ENCODE measurements at places on chromosomes 5 and 9. TPM values are rescaled to one million over a fixed set of nuclear protein-coding genes. Genes with fewer than 3 reads are reported as not detected.

The SLC34A1 gene
- not detected for total RNA-seq

GRCh38 chr5:14806456-14806855, 65.1 kb downstream of the ANKH start:
- no peaks in the 10 kb centered on the region for H3K27me3 ChIP-seq
- peaks cover 14% of the 10 kb centered on the region for H3K4me1 ChIP-seq
- no peak overlapping the region for H3K4me3 ChIP-seq
- DNase-seq = no peak
- no peaks in the 10 kb centered on the region for H3K36me3 ChIP-seq
- H3K27ac ChIP-seq = no peak overlapping the region

- no peak overlapping the region for H3K4me3 ChIP-seq
- no peaks in the 10 kb centered on the region for H3K27me3 ChIP-seq
- no peak overlapping the region for H3K27ac ChIP-seq
- H3K4me1 ChIP-seq = no peaks in the 10 kb centered on the region
- no peaks in the 10 kb centered on the region for H3K36me3 ChIP-seq
Measured at GRCh38 chr9:82202808-82203207, 214.2 kb downstream of the SPATA31D1 start.

The SPINK7 gene
- total RNA-seq = not detected

GRCh38 chr9:133112663-133113026, 8.4 kb downstream of the RALGDS start:
- peaks cover 45% of the 10 kb centered on the region for H3K36me3 ChIP-seq
- DNase-seq = peak; percentile 90
- peak overlapping the region; percentile 80 for H3K27ac ChIP-seq
- H3K4me1 ChIP-seq = peaks cover 59% of the 10 kb centered on the region
- no peak overlapping the region for H3K4me3 ChIP-seq

GRCh38 chr9:107281922-107282667, 984 bp upstream of the RAD23B start:
- H3K4me1 ChIP-seq = peaks cover 39% of the 10 kb centered on the region
- no peak for DNase-seq
- H3K4me3 ChIP-seq = peak overlapping the region; percentile 95
- H3K27ac ChIP-seq = peak overlapping the region; percentile 86
- no peaks in the 10 kb centered on the region for H3K36me3 ChIP-seq

The STK32A gene
- 2.9 TPM for total RNA-seq

- no peak overlapping the region for H3K27ac ChIP-seq
- no peaks in the 10 kb centered on the region for H3K27me3 ChIP-seq
- no peaks in the 10 kb centered on the region for H3K36me3 ChIP-seq
- no peak overlapping the region for H3K4me3 ChIP-seq
- DNase-seq = no peak
Measured at GRCh38 chr9:123318961-123319421, 37.0 kb upstream of the CRB2 start.

The SPATA31C1 gene
- total RNA-seq = not detected

DNA sequence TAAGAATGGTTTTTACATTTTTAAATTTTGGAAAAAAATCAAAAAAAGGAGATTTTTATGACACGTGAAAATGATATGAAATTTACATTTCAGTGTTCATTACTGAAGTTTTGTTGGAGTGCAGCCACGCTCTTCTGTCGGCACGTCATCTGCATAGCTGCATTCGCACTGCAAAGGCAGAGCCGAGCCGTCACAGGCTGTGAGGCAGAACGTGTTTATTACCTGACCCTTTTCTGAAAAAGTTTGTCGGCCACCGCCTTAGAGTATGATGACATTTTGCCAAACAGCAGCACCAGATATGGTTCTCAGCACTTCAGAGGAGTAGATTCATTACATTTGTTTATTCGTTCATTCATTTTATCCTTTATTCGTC, 24.1 kb downstream of the HRH2 start:
- no peaks in the 10 kb centered on the region for H3K36me3 ChIP-seq
- DNase-seq = no peak
- H3K4me1 ChIP-seq = peaks cover 9% of the 10 kb centered on the region
- peaks cover 23% of the 10 kb centered on the region for H3K27me3 ChIP-seq

DNA sequence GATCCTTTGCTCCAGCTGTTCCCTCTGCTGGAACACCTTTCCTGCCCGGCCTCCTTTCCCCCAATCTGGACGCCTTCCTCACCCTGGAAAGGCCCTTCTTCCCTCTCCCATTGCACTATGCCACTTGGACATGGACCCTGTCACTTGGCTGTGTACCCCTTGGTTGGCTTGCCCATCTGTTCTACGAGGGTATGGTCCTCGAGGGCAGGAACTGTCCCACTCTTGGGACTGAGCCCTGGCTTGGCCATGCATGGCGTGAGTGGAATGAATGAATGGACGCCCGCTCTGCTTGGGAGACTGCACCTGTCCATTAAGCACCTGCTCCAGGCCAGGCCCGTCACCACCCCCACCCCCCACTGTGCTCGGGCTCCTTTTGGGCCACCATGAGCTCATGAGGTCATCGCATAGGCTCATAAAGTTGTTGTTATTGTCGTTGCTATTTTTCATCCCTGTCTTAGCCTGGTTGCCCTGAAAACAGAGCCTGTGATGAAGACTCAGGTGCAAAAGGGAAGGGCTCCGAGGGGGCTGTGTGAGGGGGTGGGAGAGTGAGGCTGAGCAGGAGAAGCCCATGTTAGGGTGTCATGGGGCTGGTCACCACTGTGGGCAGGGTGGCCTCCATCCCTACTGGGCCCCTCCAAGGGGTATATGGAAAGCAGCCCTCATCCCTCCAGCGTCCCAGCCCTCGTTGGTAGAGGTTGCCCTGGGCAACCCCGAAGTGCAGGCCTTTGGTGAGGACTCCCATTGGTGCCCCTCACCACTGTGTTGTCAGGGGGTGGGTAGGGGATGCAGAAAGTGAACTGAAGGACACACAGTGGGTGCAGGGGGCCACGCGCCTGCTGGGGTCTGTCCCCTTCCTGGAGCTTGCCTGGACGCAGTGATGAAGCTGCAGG, 57.2 kb upstream of the IER5L start:
- DNase-seq = peak; percentile 30
- H3K4me3 ChIP-seq = no peak overlapping the region
- peaks cover 9% of the 10 kb centered on the region for H3K4me1 ChIP-seq
- no peak overlapping the region for H3K27ac ChIP-seq
- H3K36me3 ChIP-seq = no peaks in the 10 kb centered on the region

DNA sequence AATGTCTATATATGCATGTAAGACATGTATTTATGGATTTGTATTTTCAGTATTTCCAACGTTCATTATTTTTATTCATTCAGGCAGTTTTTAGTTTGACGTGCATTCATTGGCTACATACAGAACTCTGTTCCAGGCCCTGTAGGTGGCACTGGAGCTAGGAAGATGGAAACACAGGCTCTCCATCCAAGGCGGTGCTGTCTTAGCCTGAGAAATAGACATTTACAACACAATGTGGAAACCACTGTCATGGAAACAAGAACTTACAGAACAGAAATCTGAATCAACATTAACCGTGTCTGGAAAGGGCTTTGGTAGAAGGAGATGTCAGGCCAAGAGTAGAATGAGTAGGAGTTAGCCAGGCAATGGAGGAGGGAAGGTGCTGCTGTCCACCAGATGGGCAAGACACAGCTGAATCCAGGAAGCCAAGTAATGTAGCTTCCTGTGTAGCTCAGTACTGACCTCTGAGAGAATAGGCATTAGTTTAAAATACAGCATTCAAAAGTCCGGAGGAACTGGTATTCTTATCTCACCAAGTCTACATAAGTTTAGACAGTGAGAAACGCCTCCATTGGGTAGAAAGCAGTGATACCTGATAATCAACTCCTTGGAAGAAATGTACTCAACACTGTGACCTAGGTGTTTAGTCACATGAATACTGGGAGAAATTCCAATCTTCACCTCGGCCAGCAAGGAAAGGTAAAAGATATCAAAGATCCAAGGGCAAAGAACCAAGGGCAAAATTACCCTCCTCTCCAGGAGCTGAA, 388.6 kb upstream of the CDH6 start:
- H3K36me3 ChIP-seq = no peaks in the 10 kb centered on the region
- DNase-seq = no peak
- no peak overlapping the region for H3K4me3 ChIP-seq
- no peak overlapping the region for H3K27ac ChIP-seq
- no peaks in the 10 kb centered on the region for H3K27me3 ChIP-seq
- no peaks in the 10 kb centered on the region for H3K4me1 ChIP-seq

GRCh38 chr9:134063571-134064450, 4.0 kb downstream of the BRD3 start:
- H3K4me3 ChIP-seq = no peak overlapping the region
- H3K27me3 ChIP-seq = no peaks in the 10 kb centered on the region
- no peak for DNase-seq
- peaks cover 78% of the 10 kb centered on the region for H3K4me1 ChIP-seq
- H3K27ac ChIP-seq = no peak overlapping the region

The ARHGEF37 gene
- total RNA-seq = 13.5 TPM

- DNase-seq = no peak
- no peak overlapping the region for H3K4me3 ChIP-seq
- H3K27ac ChIP-seq = no peak overlapping the region
- no peaks in the 10 kb centered on the region for H3K27me3 ChIP-seq
Measured at GRCh38 chr5:86546044-86546443, 71.7 kb upstream of the COX7C start.

GRCh38 chr9:93595461-93595860, 19.1 kb downstream of the PHF2 start:
- DNase-seq = no peak
- no peaks in the 10 kb centered on the region for H3K36me3 ChIP-seq
- H3K27me3 ChIP-seq = no peaks in the 10 kb centered on the region
- H3K4me1 ChIP-seq = peaks cover 58% of the 10 kb centered on the region

The EQTN gene
- not detected for total RNA-seq

DNA sequence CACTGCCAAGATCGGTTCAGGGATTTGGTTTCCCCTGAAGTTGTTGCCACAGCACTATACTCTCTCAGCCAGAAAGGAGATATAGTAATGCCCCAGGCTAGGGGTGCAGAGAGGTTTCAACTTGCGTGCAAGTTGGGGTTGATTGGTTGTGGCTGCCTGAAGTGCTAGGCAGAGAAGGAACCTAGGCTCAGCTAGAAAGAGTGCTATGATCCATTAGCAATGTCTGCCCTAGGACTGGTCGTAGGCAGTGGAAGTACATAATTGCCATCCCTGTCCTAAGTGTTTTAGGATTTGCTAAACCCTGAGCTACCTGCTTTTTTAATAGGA, 136.6 kb upstream of the SMIM23 start:
- H3K36me3 ChIP-seq = no peaks in the 10 kb centered on the region
- H3K27ac ChIP-seq = no peak overlapping the region
- H3K4me3 ChIP-seq = no peak overlapping the region
- no peaks in the 10 kb centered on the region for H3K27me3 ChIP-seq
- H3K4me1 ChIP-seq = no peaks in the 10 kb centered on the region
- no peak for DNase-seq

GRCh38 chr9:37909326-37909725, 5.4 kb upstream of the SLC25A51 start:
- no peak overlapping the region for H3K4me3 ChIP-seq
- peaks cover 39% of the 10 kb centered on the region for H3K4me1 ChIP-seq
- no peak for DNase-seq
- no peaks in the 10 kb centered on the region for H3K27me3 ChIP-seq
- H3K36me3 ChIP-seq = no peaks in the 10 kb centered on the region

The KCNV2 gene
- total RNA-seq = not detected

The TLR4 gene
- 70.1 TPM for total RNA-seq

Measured in lower lobe of right lung (tissue), 2 donors.